SK-N-MC (cell line): ENCODE measurements at places on chromosomes 6 and 20.

DNA sequence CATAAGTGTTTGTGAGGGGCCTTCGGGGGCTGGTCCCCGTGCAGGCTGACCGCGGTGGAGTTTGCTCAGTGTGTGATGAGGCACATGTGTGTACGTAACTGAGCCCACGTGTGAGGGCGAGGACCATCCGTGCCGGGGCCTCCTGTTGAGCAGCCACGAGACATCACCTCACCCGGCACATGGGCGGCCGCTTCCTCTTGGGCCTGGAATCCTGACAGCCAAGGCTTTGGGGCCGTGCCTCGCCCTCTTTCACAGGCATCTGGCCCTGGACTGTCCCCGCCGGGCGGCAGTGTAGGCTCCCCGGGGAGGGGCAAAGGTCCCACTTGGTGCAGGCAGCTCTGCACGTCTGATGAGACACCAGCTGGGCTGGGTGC, 202.3 kb downstream of the DLL1 start:
- DNase-seq = no peak

- no peak for DNase-seq
These were observed 114.4 kb upstream of the CCN2 start for GRCh38 chr6:132065556-132065955.

- no peak for DNase-seq
These were observed 204.2 kb downstream of the BCAS1 start for GRCh38 chr20:53865901-53866793.

DNA sequence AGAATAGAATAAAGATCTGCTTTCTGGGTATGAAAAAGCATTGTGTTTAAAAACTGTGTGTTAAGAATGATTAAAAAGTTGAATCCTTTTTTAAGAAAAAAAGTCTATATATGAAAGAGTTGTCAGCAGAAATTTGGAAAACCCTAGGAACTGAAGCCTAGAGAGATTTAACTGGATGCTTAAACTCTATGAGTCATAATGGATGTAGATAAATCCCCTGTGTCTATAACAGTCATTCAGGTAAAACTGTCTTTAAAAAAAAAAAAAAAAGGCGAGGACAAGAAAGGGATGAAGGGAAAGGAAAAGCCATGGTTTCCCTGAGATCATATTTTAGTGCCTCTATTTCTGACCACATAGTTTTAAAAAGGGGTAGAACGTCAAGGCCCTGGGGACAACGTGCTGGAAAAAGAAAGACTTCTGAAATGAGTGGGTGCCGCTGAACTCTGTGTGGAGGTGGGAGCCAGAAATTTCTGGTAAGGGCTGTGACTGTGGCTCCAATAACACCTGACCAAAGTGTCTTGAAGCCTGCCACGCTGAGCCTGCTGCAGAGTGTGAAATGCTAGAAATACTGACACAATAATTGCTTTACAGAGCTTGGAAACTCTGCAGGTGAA, 302.6 kb upstream of the ARID1B start:
- no peak for DNase-seq

DNA sequence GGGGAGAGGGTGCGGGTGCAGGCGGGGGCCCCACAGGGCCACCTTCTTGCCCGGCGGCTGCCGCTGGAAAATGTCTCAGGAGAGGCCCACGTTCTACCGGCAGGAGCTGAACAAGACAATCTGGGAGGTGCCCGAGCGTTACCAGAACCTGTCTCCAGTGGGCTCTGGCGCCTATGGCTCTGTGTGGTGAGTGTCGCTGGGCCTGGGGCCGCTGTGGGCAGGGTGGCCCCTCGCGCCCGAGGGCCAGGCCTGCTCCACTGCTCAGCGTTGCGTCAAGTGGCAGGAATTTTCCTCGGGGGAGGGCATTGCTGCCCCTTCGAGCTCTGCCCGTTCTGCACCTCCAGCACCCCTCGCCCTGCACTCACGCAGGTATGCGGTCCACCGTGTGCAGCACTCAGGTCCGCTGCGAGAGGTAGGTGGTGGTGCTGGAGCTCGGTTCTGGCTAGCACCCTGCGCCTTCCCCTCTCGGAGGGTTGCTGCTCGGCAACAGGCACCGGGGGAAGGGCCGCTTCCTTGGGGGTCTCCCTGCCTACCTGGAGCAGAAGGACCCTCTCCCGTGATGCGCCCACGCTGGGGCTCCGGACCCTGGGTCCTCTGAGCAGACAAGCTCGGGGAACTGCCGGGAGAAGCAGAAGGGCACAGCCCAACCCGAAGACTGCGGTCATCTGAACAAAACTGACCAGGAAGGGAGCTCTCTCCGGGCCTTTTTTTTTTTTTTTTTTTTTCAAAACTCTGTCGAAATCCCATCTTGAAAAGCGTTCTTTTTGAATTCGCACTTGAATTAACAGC, 674 bp downstream of the MAPK14 start:
- DNase-seq = no peak

GRCh38 chr6:18177286-18177965, 22.2 kb downstream of the KDM1B start:
- DNase-seq = no peak

- DNase-seq = no peak
These were observed 226.8 kb downstream of the TMEM242 start for GRCh38 chr6:157096522-157096921.

GRCh38 chr6:157145656-157146285, 177.5 kb downstream of the TMEM242 start:
- DNase-seq = no peak

DNA sequence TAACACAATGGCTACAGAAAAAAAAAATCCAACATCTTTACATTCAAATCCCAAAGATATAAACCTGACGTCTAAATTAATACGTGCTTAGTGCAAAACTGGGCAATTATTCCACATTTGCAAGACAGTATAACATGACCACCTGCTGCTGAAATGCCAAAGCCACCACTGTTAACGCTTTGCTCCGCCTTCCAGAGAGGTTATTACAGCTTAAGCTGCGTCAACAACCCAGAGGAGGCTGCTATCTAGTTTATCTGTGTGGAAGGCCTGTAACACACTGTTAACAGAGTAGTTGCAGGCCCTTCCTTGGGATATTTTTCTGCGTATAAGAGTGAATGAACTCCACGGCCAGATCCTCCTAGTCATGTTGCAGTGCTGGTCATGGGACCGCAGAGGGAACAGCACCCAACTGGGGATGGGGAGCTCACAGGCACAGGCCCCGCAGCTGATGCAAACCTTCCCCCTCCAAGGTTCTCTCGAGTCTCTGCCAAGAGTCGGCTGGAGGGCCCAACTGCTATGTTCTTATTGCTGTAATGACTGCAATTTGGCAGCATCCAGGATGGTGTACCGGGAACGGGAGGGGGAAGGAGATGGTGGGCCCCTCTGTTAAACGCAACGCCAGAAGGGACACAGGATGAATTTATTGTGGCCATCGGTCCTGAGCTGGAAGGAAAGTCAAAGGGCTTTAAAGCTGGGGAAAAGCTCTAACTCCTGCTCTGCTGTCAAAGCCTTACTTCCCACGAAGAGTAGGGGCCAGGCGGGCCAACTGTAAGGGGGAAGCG, 993 bp upstream of the NCOA7 start:
- no peak for DNase-seq

DNA sequence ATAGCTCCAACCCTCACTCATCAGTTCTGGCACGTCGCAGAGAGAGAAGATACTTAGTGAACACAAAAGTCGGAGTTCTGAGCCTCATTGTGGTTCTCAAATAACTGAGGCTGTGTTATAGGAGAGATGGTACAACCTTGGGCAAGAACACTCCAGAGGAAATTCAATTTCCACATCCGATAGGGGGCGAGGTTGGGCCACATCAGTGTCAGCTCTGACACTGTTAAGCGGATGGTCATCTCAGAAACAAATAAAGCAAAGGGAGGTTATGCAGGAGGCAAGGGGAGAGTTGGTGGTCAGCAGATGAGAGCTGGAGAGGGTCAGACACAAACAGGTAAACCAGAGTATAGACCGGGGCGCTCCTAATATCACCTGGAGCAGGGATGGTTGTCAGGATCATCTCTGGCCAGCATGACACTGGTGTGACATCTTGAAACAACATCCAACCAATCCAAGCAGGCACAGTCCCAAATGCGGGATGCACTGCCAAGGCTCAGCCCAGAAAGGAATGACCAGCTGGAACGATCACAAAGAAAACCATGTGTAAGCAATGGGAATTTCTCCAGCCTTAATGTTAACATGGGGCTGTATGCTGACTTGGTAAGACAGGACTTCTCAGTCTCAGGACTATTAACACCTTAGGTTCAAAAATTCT, 331.8 kb downstream of the HACE1 start:
- DNase-seq = no peak

DNA sequence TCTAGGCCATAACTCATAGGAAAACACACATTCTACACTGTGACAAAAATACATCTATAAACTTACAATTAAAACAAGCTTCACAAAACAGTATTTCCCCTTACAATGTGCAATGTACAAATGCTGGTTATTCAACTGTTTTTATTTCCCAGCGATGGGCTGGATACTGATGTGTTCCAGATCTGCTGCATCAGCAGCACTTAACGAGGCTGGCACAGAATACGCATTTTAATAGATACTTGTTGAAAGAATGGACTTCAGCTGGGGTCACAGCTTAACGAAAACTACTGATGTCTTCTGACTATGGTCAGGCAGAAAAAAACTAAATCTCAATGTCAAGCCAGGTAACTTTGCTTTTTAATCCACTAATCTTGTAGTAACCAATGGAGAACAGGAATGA, 70.9 kb downstream of the B4GALT5 start:
- DNase-seq = no peak

DNA sequence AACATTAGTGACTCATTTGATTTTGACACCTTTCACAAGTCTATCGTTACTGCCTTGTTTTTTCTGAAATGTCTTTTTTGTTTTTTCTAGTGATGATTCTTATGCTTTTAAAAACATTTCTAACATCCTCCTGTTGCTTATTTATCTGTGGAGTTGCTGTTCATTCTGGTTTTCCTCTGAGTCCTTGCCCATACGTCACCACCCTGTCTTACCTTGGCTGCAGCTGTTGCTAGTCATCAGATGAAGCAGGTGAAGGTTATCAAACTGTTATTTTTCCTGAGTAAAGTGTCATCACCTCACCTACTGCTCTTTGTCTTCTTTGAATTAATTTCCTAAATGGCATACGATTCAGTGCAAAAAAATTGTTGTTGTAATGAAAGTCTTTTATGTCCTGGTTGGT, 376.6 kb downstream of the GRIK2 start:
- no peak for DNase-seq

DNA sequence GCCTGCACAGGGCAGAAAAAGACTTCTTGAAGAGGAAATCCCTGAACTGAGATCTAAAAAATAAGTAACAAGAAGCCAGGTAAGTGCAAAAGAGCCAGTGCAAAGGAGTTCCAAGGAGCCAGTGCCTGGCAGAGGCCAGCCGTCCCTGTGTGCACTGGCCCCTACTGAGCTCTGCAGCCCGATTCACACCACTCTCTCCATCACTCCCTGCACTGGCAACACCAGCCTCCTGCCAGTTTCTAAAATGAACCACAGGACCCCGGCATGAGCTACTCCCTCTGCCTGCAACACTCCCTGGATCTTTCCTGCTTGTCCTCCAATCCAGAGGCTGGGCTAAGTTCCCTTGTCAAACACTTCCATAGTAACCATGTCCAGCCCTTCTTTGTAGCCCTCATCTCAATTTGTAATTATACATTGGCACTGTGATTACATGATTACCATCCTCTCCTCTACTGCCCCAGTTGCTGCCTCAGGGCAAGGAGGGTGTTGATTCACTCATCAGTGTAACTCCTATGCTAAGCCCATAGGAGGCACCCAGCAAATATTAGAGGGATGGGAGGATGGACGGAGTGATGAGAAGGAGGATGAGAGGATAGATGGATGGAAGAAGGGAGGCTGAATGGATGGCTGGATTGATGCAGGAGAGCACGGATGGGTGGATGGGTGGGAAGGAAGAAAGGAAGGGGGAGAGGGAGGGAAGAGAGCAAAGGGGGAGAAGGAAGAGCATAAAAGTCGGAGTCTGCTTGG, 49.3 kb downstream of the SIRPA start:
- DNase-seq = no peak

DNA sequence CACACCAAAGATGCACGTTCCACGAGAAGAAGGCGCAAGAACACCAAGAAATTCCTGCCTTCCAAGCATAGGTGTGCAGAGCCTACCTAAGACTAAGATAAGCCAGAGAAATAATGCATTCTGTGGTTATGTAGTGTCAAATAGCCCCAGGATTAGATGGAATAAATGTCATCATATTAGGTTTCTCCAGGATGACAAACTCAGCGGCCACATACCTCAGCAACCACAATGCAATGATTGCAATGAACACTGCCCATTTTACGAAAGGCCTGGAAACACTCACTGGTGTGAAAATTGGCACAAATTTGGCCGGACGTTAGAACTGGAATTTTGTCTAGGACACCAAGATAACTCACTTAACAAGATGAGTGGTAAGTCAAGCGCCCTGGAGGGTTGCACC, 129.7 kb downstream of the SLC22A3 start:
- no peak for DNase-seq

DNA sequence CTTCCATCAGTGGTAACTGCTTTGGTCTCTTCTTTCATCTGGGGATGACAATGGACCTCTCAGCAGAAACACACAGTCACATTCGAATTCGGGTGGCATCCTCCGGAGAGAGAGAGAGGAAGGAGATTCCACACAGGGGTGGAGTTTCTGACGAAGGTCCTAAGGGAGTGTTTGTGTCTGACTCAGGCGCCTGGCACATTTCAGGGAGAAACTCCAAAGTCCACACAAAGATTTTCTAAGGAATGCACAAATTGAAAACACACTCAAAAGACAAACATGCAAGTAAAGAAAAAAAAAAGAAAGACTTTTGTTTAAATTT, 6.1 kb downstream of the EDN1 start:
- DNase-seq = no peak

DNA sequence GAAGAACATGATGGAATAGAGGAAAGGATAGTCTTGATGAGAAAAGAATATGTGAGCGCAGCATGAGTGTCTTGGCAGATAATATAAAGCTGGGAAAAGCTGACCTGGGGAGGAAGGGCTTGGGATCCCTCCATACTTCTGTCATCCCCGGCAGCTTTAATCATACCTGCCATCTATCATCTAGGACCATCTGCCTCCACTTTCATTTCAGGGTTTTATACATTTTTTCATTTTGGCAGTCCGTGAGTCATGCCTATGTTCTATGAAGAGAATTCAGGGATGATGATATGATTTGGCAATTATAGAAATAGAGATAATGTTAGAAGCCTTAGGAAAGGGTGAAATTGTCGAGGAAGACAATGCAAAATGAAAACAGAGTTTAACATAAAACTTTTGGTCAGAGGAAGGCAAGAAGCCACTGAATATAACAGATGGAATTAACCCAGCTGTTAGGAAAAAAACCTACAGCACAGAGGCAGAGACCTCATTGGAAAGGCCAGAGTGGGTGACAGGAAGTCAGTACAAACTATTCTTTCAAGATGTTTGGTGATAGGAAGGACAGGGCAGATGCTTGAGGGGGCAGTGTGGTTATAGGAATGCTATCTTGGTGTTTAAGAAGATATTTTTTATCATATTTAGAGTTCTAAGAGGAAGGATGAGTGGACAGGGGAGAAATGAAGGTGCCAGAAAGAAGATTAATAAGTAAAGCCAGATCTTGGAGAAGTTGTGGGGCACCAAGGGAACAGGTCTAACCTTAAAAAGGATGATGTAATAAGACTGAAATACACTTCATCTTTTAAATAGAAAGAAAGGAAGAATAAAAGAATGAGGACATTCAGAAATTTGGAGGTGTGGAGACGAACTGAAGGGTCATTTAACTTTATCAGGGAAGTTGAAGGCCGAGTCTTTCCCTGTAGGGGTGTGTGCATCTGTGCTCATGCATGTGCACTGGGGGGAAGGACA, 37.8 kb downstream of the MARCKS start:
- DNase-seq = no peak
